Vagina (tissue), 2 donors: ENCODE measurements at places on chromosomes 1 and 21.

DNA sequence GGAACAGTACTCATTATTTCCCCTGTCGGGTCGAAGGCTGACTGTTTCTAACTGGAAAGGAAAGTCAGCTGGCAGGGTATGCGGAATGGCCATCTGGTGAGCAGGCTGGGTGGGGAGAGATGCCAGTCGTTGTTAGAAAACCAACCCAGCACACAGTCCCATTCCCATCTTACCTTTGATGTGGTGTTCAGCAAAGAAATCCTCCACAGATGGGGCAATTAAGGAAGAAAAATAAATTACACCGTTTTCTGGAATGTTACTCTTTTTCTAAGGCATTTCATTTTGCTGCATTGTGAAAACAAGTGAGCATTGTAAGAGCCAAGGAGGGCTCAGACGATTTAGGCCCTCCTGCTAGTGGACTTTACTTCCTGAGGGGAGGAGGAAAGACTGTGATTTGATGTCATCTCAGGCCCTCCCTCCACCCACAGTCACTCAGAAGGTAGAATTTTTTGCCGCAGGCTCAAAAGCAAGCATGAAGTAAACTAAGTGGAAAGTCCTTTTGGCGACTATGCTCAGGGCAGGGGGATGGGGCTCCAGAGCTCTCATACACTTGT is at the start of gene SLC16A4:
TSS of gene SLC16A4 (minus strand) at position 335 of the 554 bp plus-strand sequence. CDS start 1,703 bp downstream, outside the sequence.
- DNase-seq, result no peak

- DNase-seq, result no peak
These were observed 14.9 kb downstream of the STX12 start for GRCh38 chr1:27787895-27788294.

DNA sequence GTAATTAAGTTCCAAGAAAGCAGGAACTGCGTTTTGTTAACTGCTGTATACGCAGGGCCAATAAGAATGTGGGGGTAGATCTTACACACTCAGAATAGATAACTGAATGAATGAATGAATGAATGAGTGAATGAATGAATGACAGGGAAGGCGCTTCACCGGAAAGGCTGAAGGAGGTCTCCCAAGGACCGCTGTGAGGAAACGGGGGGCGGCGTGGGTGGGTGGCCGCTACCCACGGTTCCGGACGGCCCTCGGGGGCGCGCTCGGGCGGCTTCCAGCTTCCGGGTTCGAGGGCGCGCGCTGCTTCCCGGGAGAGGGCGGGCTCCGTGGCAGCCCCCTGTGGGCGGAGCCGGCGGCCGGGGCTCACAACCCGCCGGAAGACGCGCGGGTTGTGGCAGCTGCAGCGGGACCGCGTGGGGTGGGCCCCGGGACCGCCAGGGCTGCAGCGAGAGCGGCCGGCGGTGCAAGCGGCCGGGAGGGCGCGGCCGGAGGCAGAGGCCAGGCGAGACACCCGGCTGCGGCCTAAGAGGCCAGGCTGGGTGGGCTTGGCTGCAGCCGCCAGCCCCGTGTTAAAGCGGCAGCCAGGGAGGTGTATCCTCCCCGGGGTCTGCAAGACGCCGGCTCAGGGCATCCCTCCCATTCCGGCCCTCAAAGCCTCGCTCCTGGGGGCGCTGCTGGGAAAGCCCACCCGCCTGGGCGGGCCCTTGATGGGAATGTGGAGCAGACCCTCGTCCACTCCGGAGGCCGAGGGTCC is at the start of gene ZFP69:
TSS of gene ZFP69 (plus strand) at position 367 of the 754 bp plus-strand sequence. CDS start 2,072 bp downstream, outside the sequence.
- no peak for DNase-seq

DNA sequence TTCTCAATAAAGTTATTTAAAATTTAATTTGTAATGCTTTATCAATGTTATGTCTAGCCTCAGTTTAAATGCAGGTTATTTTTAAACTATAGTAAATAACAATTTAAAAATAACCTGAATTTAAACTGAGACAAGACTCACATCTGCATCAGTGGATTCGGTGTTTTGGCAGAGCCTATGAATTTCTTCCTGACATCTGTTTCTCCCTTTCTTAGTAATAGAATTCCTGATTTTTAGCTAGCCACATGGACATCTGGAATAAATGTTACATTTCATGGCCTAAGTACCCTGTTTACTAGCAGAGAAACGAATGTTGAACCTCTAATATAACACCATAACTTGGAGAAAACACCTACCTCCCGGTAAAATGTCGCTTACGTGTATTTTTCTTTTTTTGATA is 1141.6 kb upstream of the ADGRL2 start:
- DNase-seq, result no peak

GRCh38 chr1:181344091-181344490 is 139.2 kb upstream of the CACNA1E start:
- no peak for DNase-seq

- DNase-seq, result no peak
These were observed 804.6 kb upstream of the ADGRL4 start for GRCh38 chr1:79811173-79811572.

- DNase-seq, result no peak
These were observed 179.5 kb upstream of the ARHGEF16 start for GRCh38 chr1:3274972-3275371.

DNA sequence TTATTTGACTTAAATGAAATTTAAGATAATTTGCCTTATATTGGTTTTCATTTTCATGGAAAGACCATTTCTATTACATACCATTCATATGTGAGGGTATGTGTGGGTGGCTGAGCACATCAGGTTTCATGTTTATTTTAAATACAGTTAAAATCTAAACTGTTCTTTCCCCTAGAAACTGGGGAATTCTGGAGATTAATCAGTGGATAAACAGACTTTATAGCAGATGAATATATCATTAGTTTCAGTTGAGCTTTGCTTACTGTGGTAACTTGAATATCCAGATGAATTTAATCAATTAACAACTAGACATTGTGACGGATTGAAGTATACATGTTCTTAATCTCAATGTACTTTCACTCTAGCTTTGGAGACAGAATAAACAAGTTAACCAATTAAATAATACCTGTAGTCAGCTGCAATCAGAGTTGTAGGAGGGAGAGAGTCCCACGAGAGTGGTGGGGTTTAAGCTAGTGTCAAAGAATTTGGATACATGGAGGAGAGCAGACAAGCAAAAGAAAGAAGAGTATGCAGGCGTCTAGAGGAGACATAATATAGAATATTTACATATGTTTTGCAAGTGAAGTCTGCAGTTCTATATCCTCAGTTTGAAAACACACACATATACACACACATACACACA is 97.6 kb downstream of the PDE4B start:
- no peak for DNase-seq

DNA sequence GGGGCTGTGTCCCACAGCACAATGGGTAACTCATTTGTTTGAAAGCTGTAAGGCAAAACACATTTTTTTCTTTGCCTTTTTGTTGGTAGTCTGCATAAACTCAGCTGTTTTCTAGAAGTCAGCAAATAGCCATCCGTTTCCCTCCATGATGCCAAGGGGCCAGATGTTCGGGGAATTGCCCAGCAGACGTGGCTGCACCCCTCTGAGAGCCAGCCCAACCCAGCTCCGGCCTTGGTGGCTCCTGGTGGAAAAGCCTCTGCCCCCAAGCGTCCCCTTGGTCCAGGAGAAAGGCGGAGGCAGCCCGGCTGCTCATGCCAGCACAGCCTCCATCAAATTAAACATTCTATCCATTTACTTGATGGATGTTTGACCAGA is 58.4 kb upstream of the ADARB1 start:
- no peak for DNase-seq

DNA sequence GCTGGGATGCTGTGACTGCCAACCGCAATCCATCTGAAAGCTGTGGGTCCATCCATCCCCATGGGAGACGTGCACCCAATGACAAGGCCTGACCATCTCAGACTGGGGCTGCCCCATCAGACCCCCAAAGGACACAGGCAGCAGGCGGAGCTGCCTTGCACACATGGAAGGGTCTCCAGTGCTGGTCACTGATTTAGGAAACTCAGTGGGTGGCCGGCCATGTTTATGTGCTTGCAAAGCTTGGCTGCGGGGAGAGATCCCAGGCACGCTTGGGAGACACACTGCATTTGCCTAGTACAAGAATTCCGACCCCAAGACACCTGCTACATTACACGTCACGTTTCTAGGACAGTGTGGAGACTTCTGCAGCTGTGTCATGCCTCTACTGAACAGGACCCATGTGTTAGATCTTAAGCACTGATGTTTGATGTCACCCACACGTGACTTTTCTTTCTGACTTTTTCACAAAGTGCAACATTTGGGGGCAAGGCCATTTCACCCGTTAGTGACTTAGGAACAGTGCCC is 181.4 kb downstream of the CLIC6 start:
- no peak for DNase-seq

GRCh38 chr1:54950006-54950368 is 30.4 kb upstream of the TMEM61 start:
- no peak for DNase-seq

- DNase-seq, result no peak
These were observed 4.9 kb upstream of the IFNGR2 start for GRCh38 chr21:33398361-33398760.

GRCh38 chr1:165632152-165632469 is 1.1 kb downstream of the MGST3 start:
- DNase-seq, result no peak

- peak; percentile 25 for DNase-seq
These were observed 136.6 kb upstream of the HMGB4 start for GRCh38 chr1:33727310-33727709.

- no peak for DNase-seq
These were observed at the start of gene MMP23B for GRCh38 chr1:1631782-1632420. TSS of gene MMP23B (plus strand) at chr1:1632173. CDS start at chr1:1632219, 46 bp downstream.

DNA sequence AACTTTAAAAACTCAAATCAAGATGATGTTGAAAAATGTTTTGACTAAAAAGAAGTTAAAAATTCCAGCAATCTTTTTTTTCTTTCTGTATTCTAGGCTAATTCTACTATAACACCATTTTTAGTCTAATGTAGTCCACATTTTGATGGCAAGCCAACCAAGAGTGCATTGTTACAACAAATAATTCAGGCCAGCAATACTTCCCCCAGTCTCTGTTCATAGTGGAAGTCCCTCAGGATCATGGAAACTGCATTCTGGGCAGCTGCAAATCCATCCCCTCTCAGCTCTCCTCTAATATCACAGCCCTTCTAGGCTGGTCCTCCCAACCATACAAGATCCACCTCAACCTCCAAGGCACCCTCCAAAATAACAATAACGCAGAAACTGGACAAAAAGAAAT is 7.8 kb upstream of the CD58 start:
- DNase-seq, result no peak
